AG04449 (cell line): ENCODE measurements at places on chromosomes 3 and 15.

GRCh38 chr3:37139567-37140052 lies 34.8 kb downstream of the LRRFIP2 start:
- DNase-seq = no peak

DNA sequence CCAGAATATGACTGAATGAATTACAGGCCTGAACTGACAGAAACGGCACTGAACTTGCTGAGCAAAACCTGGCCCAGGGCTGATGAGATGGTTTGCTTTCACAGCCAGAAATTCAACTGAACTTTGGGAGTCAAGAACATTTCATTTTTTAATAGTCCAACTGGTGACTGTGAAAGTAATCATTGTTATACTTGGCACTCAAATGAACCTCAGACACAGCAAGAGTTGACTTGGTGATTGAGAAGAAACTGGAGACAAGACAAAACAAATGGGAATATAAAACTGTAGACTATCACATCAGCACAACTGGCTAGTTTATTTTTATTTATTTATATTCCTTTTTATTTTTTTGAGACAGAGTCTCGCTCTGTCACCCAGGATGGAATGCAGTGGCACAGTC lies 858.9 kb upstream of the CFAP20DC start:
- no peak for DNase-seq

- no peak for DNase-seq
Observed at GRCh38 chr3:104536715-104537114, 830.0 kb upstream of the ALCAM start.

DNA sequence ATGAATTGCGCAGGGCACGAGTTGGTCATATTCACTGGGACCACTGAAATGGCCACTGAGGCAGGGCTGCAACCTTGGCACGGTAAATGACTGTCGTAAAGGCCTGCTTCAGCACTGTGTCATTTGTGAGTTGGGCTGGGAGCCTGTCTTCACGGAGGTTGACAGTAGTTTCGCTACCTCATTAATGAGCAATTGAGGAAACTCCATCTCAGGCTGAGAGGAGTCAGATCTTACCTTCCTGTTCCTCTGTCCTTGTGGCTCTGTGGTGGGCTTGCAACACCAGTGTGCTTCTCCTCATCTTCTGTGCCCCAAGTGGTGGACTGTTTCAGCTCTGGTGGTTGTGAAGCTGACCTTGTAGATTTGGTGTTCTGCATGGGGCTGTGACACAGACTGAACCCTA lies 80.1 kb upstream of the EIF1B start:
- DNase-seq = no peak

- DNase-seq = no peak
Observed at GRCh38 chr15:73385205-73385604, 16.4 kb upstream of the HCN4 start.

- DNase-seq = no peak
Observed at GRCh38 chr3:185024406-185024805, 128.5 kb downstream of the C3orf70 start.

DNA sequence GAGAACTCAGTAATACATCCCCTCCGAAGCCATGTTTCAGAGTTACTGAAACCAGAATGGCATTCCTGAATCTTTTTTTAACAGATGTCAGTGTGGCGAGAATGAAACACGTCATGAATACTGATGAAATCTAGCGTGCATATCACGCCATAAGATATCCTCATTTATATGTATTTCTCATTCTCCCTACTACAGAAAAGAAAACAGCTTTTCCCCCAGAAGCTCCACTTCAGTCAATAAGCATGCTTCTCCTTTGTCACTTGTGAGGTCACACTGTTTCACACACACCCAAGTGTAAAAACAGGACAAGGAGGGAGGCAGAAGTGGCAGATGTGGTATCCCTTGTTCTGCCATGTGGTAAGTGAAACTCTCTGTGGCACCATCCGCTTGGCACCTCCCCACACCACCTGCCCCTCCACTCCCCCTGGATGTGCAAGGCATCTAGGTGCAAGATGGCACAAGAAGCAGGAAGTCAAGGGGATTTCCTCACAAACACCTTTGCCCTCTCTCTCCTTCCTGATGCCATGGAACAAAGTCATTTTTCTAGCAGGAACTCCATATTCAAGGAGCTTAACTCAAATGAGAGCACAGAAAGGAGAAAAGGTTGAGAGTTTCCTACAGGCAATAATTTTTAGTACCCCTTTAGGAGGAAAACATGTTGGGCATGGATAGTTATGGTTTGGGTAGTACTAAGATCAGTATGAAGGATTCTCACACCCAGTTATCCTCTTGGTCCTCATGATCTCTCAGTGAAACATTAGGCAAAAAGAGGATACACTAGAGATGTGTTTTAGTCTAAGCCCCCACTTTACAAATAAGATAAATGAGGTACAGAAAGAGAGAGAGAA lies 47.5 kb upstream of the FRMD4B start:
- no peak for DNase-seq

DNA sequence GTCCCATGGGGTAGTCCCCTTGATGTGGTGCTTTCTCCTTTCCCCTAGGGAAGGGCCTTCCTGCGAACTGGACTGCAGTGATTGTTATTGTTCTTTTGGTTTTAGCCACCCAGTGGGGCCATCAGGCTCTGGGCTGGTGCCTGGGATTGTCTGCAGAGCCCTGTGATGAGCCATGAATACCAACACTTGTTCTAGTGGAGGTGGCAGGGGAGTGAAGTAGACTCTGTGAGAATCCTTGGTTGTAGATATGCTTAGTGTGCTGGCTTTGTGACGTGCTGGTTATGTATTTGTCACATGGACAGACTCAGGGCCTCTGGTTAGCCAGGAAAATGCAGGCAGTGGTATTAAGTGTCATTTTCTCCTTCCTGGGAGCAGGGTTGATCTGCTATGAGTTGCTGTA lies 51.8 kb upstream of the NDUFB4 start:
- no peak for DNase-seq

DNA sequence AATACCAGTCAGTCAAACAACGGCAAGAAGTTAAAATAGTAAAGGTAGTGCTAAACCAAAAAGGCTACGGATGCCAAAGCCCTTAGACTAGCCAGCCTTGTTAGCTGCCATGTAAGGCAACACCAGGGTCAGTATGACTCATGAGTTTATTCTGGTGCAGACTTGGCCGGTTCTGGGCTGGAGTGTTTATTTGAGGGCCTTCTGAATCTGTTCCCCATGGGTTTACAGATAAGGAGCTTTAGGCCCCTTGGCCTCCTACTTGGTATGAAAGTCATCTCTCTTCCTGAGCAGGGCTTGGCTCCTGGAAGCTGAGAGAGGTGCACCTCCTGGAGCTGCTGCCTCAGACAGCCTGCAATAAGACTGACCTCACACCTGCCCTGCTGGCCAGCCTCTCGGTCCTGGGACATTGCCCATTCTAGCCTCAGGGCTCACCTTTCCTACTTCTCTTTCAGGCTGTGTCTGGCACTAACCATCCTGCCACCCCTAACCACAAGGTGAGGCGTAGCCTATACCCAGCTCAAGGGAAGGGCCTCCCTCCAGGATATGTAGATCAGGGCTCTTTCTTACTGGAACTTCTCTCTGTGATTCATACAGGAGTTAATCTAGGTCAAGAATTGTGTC lies 10.4 kb upstream of the RTP1 start:
- DNase-seq = peak; percentile 65

DNA sequence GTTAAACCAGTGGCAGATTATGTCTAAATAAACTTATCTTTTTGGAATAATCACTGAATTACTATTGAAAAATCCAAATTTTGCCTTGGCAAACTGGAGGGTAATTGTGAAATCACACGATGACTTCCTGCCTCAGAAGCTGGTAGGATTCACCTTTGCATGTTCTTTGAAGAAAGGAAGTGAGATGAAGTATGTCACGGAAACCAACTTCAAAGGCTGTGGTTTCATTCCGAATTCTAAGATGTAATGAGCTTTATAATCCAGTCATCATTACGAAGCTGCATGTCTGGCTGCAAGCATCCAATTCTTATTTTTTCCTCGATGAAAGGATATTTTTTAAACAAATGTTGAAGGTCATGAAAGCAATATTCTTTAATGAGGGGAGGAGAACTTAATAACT lies 15.0 kb upstream of the ZBED2 start:
- DNase-seq = no peak

DNA sequence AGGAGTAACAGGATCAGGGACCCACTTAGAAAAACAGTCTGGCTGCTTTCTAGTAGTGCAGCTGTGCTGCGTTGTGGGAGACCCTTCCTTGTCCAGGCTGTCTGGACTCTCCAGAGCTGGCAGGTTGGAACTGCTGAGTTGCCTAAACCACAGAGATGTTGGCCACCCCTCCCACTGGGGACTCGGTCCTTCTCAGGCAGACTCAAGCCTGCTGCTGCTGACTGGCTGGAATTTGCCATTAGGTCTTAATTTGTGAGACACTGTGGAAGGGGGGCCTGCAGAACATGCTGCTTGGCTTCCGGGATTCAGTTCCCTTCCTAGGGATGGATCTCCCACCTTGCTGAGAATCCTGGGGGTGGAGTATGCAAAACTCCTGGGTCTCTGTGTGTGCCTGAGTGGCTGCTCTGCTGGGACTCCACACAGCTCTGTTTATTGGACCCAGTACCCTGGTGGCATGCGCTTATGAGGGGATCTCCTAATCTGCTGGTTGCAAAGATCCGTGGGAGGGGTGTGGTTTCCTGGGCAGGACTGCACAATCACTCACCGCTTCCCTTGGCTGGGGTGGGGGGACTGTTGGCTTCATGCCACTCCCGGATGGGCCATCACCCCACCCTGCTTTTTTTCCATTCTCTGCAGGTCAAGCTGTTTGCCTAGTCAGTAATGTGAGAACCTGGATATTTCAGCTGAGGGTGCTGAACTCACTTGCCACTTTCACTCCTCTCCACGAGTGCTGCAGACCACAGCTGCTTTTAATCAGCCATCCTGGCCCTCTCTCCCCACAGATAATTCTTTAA lies 150.5 kb downstream of the CFAP20DC start:
- no peak for DNase-seq

GRCh38 chr15:40037721-40038120 lies 1.3 kb downstream of the SRP14 start:
- DNase-seq = no peak

DNA sequence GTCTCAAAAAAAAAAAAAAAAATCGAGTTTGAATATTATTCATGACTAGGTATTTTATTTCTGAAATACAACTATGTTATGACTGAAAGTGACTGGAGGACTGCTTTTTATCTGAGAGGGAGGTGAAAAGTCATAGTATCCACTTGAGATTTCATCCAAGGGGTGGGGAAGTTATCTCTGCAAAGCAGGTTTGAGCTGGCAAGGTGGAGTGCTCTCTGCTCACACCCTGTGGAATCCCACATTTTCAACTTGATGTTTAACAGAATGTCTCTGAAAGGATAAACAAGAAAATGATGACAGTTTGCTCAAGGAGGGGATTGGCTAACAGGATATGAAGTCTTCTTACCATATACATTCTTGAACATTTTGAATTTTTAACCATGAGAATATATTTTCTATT lies 27.3 kb upstream of the SEC62 start:
- no peak for DNase-seq

DNA sequence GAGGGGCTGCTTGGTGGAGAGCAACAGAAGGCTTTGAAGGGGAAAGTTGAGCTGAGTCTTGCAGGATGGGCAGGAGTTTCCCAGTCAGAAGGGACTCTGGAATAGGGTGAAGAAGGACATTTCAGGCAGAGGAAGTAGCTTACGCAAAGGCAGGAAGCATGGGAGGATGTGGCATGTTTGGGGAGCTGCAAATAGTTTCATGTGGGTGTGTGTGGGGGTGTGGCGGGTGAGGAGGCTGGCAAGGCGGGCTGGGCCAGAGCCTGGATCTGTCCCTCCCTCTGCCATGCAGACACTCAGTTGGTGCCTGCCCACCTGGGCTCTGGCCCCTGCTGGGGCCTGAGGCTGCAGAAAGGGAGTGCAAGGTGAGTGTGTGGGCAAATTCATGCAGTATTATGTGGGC lies 10.4 kb downstream of the TEX264 start:
- no peak for DNase-seq

- DNase-seq = no peak
Observed at GRCh38 chr3:135503760-135504686, 461.5 kb upstream of the PPP2R3A start.

DNA sequence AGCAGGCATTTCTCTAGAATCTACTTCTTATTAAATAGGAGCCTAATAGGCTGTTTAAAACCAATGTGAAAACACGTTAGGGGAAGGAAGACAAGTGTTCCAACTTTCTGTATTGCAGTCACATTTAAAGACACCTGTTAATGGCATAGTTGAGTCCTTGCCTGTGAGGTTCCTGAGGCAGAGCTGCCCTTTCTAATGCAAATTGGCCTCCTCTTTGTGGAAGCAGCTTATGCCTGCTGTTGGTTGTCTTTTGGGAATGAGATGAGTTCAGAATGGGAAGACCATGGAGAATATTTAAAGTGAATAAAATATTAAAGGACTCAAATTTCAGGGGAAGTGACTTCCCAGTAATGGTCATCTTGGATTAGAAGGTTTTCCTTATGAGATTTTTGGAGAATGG lies 51.2 kb downstream of the NEK11 start:
- no peak for DNase-seq

GRCh38 chr3:23685541-23686258 lies 120.1 kb upstream of the UBE2E1 start:
- peak; percentile 92 for DNase-seq
